ENCODE measurements at places on chromosomes 5 and 9. TPM values are rescaled to one million over a fixed set of nuclear protein-coding genes. Genes with fewer than 3 reads are reported as not detected.

- no peak for DNase-seq
These were observed 46.0 kb downstream of the NEK6 start for GRCh38 chr9:124303762-124304161.

GRCh38 chr9:130010151-130010988 lies 32.6 kb downstream of the FNBP1 start:
- DNase-seq: peak; percentile 68

- no peak for DNase-seq
These were observed 136.2 kb upstream of the TRIM32 start for GRCh38 chr9:116550696-116551436.

DNA sequence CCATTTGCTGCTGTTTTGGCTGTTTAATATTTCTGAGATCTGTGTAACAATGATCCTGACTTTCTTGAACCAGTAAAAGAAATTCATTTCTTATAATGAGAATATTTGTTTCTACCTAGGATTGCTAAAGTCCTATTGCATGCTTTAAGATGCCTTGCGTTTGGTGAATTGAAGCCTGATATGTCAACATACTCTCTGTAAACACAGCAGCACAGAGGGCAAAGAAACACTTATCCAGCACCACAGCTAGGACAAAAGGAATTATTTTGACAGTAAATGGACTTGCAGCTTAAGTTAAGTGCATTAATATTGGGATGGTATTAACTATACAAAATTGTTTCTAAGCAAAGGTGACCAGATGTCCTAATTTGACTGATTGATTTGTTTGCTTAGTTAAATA lies 2031.2 kb upstream of the CDH6 start:
- DNase-seq: no peak

DNA sequence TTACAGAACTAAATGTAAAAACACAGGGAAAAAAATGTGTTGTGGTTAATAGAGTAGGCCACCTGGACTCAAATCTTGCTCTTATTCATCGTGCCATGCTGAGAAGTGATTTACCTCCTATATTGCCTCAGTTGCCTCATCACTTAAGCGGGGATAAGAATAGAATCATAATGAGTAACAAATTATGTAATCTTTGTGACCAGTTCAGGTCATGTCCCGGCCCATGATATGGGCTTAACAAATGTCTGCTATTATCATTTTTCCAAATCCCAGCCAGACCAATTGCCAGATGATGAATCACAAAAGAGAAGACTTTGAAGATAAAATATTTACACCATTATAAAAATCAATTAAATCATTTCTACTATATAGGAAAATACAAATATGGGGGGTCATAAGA lies 89.8 kb downstream of the CDH6 start:
- DNase-seq: no peak

GRCh38 chr5:53180991-53181390 lies 71.4 kb upstream of the MOCS2 start:
- DNase-seq: no peak

Gene GFI1B
- 1.4 TPM for polyA plus RNA-seq
